MG63 (cell line): ENCODE measurements at places on chromosomes 3 and 15.

DNA sequence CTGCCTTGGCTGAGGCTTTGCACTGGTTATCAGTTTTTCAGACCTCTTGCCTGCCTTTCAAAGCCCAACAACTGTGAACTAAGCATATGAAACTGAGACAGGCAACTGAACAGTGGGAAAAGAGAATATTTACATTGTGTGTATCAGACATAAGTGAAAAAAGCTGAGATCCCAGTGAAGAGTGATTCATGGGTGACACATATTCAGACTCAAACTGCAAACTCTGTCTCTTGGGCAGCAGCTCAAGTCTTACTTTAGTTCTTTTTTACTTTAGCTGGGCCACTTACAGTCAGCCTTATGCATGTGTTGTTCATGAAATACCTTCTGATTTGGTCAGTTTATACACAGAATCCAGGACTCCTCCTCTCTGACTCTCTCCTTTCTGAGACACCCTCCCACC is 19.2 kb downstream of the SUCLG2 start:
- DNase-seq: peak; percentile 45

- no peak for DNase-seq
These were observed at the start of gene CRABP1 for GRCh38 chr15:78340231-78341056. TSS of gene CRABP1 (plus strand) at chr15:78340353. CDS start at chr15:78340429, 76 bp downstream.

GRCh38 chr3:49255718-49256511 is 21.1 kb downstream of the C3orf62 start:
- DNase-seq: no peak

DNA sequence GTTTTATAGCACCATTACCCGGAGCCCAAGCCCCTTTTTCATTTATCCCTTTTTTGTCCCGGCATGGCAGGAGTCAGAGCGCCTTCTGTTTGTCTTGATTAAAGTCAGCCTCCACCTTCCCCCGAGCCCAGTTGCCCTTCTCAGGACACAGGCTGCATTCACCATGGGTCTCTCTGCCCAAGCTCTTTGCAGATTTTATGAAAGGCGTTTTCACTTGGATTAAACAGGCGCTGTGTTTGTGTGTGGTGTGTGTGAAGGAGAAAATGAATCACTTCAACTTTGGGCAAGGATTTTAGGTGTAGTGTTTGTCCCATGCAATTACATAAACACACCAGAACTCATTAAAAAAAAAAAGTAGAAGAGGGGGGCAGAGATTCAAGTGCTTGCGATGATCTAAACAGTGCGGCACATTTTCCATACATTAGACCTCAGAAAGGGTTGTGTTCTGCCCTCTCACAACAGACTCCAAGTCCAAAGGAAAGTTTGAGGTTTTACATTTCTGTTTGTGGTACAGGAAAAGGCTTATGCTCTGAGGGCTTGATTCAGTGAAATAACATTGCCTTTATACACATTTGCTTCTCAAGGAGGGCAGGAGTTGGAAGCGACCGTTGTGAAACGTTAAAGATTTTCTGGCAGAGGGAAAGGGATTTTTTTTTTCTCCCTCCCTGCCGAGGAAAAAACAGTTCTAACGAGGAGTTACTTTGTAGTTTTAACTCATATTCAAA is 14.5 kb upstream of the IL16 start:
- DNase-seq: no peak

DNA sequence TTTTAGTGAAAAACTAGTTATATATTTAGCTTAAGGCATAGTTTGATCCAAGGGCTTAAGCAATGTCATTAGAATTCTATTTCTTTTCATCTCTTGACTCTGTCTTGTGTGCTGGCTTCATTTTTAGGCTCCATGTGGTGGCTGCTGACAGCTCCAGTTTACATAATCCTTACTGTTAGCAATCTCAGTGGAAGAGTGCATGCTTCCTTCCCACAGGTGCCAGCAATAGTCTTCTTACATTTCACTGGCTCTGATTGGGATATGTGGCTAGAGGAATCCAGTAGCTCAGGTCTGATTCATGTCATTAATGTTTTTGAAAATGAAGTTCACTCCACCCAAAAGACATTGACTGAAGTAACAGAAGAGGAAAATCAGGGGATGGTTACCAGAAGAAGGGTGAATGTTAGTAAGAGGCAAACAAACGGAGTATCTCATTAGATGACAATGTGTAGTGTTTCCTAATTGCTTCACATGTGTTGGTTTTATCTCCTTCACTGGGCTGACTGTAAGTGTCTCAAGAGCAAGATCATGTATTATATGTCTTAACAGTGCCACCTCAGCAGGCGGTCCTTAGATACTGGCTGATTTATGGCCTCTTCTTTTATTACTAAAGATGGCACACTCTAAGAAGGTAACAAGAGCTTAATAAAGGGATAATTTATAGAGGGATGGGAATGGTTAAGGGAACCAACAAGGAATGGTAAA is 25.6 kb upstream of the TCF12 start:
- DNase-seq: no peak
